HTR-8/SVneo (cell line): ENCODE measurements at places on chromosomes 1 and 21.

DNA sequence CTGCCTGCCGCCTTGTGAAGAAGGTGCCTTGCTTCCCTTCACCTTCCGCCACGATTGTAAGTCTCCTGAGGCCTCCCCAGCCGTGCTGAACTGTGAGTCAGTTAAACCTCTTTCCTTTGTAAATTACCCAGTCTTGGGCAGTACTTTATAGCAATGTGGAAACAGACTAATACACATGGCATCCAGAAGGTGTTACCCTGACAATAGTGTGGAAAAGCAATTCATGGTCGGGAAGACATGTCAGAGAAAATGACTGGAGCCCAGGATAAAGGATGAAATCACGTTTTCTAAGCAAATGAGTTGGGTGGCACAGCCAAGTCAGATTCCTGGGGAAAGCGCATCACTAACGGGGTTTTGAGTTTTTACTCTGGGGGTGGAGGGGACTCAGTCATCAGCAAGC lies 76.4 kb downstream of the HLCS start:
- no peak for DNase-seq

DNA sequence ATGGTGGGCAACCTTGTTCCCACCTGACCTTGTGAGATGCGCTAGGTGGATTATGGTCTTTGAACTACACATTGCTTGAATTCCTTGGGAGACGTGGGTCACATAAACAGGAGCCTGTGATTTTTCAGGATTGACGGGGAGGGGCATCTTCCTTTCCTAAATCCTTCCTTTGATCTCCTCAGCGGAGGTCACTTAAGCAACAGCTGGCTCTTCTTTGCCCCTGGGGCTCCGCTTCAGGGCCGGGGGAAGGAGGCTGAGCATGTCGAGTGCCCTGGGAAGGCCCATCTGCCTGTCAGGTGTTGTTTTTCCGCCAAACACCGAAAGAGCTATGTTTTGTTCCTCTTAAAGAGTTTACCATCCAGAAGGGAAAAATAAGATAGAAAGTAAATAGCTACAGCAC lies 40.6 kb downstream of the KIF26B start:
- no peak for DNase-seq

DNA sequence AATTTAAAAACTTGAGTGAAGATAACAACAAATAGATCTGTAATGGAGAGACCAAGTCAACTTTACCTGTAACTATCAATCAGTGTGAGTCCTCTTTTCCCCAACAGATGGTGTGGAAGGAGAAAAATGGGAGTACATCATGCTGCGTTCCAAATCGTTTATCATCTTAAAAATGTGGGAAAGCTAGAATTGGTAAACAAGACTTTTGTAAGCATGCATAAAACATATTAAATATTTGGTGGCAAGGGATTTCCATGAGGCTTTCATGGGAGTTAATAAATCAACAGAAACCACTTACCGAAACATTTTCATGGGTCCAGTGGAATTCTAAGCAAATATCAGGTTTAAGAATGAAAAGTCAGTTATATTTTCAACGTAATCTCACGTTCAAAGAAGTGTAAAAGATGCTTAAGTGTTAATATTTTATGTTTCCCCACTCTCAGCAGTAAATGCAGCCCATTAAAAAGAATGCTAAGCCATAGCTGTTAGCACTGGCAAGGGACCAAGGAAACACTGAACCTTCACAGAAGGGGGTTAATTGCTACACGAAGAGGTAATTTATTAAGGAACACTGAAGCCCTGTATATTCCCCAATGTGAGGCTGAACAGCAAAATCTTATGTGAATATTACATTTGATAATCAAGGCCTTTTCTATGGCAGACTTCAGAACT lies 117.0 kb downstream of the ZC3H11B start:
- no peak for DNase-seq

- DNase-seq, result no peak
Measured at GRCh38 chr21:33386222-33386784, 16.9 kb upstream of the IFNGR2 start.

- DNase-seq, result peak; percentile 79
Measured at GRCh38 chr1:24150234-24151174, 7.6 kb upstream of the IL22RA1 start.

DNA sequence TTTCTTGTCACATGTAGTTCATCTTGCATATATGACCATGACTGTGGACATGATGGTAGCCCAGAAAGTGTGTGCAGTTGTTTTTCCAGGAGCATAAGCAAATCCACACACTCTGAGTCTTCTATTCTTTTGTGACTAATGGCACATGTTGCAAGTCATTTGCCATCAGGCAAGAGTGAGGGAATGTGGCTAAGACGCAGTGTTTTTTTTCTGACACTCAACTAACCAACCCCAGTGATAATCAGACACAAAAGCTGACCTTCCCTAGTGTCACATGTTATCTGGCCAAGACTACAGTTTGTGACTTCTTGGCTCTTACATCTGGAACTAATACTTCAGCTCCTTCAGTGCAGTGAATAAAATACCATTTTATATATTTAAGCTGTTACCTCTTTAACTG lies 108.8 kb downstream of the ITSN1 start:
- no peak for DNase-seq

- DNase-seq, result no peak
Measured at GRCh38 chr1:151995774-151996173, 2.1 kb upstream of the S100A10 start.

DNA sequence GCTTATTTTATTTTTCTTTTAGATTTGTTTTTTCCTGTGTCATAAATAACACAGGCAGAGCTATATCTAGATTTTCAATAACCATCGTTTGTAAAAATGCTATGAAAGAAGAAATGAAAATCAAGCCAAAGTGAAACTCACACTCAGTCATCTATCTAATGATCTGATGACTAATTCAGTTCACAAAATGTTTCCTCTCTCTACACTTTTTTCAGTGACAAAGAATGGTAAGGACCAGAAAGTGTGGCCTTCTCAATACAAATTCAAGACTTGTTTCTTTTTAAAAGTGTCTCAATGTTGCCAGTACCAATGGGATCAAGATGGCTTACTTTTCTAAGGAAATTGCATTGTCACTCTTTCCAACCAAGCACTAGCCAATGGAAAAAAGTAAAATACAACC lies 282.8 kb upstream of the PKN2 start:
- no peak for DNase-seq

- peak; percentile 64 for DNase-seq
Measured at GRCh38 chr1:27357281-27358037, 9.3 kb downstream of the MAP3K6 start.

GRCh38 chr21:29656504-29657239 lies 283.1 kb downstream of the GRIK1 start:
- DNase-seq, result peak; percentile 63

- DNase-seq, result no peak
Measured at GRCh38 chr21:25427828-25428227, 179.5 kb downstream of the MRPL39 start.

DNA sequence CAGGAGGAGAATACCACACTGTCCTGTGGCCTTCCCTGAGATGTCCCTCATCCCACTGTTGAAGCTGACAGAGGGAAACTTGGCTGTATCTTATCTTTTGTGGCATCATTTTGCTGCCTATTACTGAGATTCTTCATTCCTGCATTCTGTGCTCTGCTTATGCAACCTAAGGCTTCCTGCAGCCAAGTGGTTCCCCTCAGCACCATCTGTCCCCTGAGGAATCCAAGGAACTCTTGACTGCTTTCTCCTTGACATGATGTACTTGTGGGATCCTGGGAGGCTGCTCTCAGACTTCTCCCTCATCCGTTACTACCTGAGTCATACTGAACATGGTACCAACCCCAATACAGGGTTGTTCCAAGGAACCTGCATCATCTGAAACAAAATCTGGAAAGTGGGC lies 21.1 kb upstream of the RIMKLA start:
- no peak for DNase-seq

- DNase-seq, result no peak
Measured at GRCh38 chr1:42788021-42788420, 3.2 kb downstream of the TMEM269 start.

DNA sequence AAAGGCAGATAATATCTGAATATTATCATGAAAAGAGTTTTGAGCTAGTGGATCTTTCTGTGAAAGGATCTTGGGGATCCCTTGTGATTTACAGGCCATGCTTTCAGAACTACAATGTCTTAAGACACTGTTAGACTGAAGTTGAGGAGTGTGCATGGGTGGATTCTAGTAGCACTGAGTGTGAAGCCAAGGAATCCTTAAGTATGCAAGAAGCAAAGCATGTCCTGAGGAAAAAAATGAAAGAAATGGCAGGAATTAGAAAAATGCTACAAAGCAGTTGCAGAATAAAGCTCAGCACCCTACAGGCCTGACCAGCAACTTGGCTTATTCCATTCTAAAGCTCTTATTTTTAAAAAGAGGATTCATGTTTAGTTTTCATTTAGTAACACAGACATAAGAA lies 11.9 kb downstream of the STX6 start:
- peak; percentile 22 for DNase-seq

DNA sequence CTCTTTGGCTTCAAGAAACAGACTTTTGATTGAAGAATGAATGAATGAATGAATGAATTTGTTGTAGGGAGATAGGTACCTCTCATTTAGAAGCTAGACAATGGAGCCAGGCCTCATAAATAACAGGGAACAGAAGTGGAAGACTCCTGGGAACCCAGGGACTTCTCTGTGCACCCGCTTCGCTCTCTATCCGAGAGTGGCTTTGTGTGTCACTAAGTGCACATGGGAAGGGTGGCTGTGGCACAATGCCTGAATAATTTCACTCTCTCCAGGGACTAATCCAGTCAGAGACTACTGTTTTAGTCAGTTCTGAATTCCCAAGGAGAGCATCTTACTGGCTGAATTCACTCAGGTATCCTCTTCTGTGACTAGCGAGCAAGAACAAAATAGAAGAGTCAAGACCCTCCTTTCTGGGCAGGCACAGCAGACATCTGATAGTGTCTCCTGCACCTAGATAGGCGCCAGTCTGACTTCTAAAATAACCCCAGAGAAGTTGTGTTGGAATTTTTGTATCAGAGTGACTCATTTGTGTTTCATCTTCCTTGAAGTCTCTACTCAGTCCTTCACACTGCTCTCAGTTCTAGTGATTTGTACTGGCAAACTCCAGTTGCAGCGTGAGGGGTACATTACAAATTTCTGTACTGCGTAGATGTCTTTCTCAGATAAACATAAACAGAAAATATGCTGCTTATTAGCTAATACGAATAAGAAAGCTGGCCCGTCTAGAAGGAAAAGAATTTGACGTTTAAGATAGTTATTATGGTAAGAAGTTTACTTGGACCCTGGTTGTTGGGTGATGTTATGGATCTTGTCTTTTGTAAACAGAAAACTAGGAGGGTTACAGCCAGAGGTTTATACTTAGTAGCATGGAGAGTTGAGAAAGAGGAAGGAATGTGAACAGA lies 34.0 kb downstream of the BACH1 start:
- no peak for DNase-seq

DNA sequence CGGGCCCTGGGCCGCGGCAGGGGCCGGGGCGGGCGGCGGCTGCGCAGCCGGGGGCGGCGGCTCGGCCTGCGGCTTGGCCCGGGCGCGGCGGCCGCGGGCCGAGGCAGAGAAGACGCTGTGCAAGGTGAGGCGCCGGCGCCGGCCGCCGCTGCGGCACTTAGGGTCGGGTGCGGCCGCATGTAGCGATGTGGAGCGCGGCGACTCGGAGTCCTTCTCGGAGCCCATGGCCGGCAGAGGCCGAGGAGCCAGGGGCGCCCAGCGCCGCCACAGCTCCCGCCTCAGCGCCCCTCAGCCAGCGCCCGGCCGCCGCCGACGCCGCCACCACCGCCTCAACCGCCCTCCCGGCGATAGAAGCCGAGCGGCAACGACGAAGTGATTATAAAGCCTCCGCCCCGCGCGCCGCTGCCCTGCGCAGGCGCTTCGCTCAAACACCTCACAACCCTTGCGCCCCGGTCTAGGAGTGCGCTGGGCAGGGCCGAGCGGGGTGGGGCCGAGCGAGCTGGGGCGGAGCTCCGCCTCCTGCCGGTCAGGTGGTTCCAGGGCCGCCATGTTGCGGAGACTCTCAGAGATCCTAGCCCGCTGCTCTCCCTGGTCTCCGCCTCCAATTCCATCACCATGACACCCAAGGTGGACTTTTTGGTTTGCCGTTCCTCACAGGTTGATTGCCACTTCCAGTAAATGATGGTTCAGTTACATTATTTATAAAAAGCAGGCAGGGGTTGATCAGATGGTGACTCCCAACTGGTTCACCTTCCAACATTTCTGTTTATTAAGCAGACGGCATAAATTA lies at the start of gene RNF19B:
Gene RNF19B, minus strand, starts transcription at position 349 of the 790 bp plus-strand sequence. Its CDS starts 124 bp downstream, at position 225.
- peak; percentile 93 for DNase-seq

DNA sequence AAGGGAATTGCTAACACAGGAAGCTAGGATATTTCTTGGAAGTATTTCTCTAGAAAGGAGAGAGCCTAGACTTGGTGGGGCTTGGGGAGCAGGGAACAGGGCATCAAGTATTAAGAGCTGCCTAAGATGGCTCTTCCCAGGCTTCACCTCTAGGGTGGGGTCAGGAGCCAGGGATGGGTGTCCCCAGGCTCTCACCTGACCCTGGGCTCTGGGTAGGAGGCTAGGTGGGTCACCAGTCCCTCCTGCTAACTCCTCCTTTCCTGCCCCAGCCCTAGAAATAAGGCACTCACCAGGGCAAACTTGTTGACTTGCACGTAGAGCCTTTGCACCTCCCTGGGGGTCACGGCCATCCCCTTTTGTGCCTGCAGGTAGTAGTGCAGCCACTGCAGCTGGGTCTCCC lies 15.0 kb downstream of the ETNK2 start:
- DNase-seq, result no peak

DNA sequence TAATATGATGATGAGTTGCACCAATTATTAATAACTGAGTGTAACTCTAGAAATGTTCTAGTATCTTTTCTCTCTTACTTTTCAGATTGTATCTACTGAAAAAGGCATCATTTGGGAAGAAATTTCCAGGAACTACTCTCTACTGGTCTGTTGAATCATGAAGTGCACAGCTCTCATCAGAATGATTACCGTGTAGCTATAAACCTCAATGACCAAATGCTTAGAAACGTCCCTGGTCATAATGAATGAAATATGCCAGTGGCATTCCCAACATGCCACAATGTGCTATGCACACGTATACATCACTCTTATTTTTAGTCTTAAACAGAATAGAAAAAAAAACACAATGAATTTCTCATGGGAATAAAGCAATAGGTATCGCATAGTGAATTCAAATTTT lies 534.3 kb upstream of the OLFM3 start:
- no peak for DNase-seq

- DNase-seq, result no peak
Measured at GRCh38 chr1:20685741-20686140, 24.6 kb upstream of the DDOST start.

DNA sequence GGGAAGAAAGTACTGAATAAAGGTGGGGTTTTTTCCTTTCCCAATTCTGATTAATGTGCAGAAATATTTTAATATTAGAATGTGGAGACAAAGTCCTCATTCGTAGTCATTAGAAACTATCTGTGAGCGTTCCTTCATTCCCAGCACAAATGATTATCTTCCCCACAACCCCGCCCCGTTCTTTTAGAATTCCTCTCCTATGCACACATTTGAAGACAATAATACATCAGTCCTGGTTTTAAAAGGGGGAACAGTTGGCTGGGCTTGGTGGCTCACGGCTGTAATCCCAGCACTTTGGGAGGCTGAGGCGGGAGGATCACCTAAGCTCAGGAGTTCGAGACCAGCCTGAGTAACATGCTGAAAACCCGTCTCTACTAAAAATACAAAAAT lies 876 bp downstream of the ALDH9A1 start:
- no peak for DNase-seq

- no peak for DNase-seq
Measured at GRCh38 chr1:165376041-165376810, 19.7 kb upstream of the LMX1A start.
